ENCODE measurements at places on chromosomes 12 and 14.

GRCh38 chr12:26009593-26009992 lies 51.1 kb downstream of the RASSF8 start:
- no peak for DNase-seq

- no peak for DNase-seq
These were observed 10.2 kb upstream of the GPX2 start for GRCh38 chr14:64952598-64953309.

GRCh38 chr12:93741659-93742109 lies 64.5 kb downstream of the CRADD start:
- no peak for DNase-seq

- no peak for DNase-seq
These were observed 399.8 kb downstream of the RGS6 start for GRCh38 chr14:72332046-72332445.

- no peak for DNase-seq
These were observed 47.8 kb upstream of the MYF6 start for GRCh38 chr12:80659512-80660063.

- no peak for DNase-seq
These were observed 6.1 kb upstream of the GPRC5A start for GRCh38 chr12:12885096-12885792.

DNA sequence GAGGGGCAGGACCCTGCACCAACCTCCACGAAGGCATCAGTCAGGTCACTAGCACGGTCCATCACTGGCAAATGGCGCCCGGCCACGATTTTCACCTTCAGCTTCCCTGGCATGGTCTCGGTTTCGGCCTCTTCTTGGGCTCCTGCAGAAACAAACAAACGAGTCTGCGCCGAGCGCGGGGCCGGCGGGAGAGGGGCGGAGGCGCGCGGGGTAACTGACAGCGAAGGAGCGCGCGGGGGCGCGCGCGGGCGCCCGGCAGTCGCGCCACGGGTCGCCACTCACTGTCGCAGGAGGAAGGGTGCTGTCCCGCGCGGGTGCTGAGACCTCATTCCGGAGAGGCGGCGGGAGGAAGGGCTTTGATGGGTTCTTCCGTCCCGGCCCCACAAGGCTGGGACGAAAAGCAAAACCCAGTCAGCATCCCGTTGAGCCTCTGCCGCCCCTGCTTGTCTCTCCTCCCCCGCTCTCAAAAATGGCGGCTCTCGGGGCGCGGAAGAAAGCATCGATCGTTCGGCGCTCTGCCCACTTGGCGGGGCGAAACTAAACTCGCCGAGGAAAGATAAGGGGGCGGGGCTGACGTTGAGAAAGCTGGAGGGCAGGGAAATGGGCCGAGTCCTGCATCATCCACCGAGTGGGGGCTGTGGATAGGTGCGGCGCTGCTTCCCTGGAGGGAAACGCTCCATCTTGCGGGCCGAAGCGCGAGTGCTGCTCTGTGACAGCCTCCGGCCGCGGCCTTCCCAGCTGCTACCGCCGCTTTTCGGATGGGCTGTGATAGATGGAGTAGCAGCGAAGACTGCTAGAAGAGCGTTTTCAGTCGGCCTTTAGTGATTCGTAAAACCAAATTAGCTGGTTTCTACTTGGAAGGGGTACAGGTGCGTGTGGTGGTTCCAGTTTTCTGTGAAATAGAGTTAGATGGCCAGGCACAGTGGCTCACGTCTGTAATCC lies at the start of gene C2CD5:
Gene C2CD5, minus strand, starts transcription at position 505 of the 942 bp plus-strand sequence. Its CDS starts 392 bp downstream, at position 113.
- no peak for DNase-seq

- no peak for DNase-seq
These were observed 10.7 kb downstream of the ARID4A start for GRCh38 chr14:58309086-58309485.

DNA sequence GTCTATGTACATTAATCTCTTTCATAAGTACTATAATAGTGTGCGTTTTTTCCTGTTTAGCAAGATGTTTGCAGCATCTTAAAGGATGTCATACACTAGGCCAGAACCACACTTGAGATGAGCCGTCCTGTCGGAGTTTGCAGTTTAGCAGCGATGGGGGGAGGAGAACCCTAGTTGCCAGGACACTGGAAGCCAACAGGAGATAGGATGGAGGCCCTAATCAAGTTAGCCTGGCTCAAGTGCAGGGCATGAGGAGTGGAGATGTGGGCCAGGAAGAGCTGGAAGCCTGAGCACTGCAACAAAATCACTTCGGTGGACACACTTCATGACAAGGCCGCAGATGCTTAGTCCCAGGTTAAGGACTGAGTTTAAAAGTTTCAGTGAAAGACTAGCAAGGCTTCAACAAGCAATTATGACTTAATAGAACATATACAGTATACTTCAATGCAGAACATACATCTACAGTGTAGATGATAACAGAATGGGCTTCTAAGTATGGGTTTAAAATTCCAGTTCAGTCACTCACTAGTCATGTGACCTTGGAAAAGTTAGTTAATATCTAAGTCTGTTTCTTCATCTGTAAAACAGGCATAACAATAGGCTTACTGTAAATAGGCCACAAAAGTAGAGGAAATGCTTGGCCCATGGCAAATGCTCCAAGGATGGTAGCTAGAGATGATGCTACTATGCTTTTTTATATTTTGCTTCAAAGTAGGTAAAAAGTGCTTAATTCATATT lies 77.1 kb downstream of the PTPN21 start:
- no peak for DNase-seq

GRCh38 chr12:79927772-79928474 lies 7.0 kb downstream of the PPP1R12A start:
- DNase-seq: no peak

DNA sequence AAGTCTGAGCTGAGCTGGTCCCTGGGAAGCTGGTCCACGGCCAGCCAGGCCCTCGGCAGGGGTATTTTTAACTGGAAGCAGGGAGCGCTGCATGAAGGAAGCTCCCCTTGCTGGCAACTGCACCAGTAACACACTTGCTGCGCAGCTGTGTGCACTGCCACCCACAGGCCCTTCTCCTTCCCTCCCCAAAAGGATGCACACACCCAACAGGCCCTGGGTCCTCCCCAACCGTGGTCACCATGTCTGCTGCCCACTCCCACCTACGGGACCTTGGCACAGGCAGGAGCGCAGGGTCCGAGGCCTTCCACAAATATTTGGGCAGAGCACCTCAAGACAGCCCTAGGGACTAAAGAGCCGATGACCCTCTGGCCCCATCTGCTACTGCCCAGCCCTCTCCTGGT lies 157.0 kb upstream of the PRMT8 start:
- no peak for DNase-seq

DNA sequence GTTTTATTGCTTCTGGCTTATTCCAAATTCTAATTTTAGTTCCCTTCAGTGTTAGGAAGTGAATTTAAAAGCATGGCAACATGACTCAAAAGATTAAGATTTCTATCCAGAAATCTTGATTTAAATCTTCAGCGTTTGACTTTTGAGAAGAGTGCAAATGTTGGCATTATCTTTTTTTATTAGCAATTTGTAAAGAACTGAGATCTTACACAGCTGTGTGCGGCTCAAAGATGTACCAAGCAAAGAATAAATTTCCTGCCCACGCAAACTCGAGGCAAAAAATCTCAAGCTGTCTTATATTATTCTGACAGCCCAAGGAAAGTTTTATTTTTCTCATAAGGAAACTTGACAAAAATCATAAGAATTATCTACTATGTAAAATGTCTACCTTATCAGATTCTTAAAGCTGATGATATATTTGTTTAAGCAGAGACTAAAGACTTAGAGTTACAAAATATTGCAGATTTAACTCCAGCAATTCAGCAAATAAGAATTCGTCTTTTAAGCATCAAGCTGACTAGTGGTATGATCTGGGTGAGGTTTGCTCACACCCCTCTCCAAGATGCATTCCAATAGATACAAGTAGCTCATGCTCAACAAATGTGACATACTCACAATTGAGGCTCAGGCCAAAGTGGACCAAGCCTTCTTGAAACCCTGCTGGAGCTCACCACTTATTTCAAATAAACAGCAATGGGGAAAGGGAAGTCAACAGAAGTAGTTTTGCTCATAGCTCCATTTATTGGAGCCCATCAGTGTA lies 47.4 kb upstream of the POC1B start:
- DNase-seq: no peak

DNA sequence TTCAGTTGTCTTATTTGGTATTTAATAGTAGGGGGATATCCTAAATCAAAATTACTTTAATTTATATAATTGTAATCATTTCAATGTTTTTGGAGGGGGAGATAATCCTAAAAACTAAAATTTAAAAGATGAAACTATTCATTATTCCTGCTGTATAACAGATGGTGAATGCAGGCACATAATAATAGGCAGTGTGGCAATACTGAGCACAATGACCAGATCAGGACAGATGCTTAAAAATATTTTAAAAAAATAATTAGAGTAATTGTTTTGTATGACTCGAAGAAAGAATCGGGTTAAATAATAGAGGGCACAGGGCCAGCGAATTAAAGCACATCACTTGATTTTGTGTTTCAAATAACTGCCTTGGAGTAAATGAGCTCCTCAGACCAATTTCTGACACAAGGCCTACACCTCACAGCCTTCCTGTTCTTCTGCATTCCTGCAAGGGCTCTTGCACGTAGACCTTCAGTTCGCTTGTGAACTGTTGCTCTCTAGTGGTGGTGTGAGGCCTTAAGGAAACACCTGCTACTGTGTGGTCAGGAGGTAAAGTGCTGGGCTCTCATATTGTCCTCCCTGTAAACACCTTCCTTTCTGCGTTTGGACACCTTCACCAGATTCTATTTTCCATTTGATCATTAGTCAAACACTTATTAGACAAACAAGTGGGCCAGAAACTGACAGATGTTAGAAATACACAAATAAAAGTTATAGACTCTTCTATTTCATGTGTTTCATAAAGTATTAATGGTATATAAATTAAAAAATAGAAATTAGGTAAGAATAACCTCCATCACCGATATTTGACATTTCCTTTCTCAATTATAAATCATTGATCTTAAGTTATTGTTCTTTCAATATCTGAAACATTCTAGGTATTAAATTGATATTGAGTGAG lies 29.3 kb upstream of the KLRF1 start:
- no peak for DNase-seq

DNA sequence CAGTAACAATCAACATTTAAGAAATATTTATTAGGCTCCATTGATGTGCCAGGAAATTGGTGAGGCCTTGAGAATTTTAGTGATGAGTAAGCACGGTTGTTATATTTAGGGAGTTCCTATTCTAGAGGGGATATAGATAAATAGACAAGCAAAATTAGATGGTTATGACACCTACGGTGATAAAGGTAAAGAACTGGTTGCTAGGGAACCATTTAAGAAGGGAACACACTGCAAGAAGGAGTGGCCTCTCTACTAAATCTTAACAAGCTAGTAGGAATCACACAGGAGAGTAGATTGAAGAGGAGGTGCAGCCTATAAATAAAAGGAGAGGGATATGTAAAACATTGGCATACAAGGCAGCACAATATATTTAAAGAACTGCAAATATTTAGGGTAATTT lies 155.2 kb downstream of the LRIG3 start:
- DNase-seq: no peak

DNA sequence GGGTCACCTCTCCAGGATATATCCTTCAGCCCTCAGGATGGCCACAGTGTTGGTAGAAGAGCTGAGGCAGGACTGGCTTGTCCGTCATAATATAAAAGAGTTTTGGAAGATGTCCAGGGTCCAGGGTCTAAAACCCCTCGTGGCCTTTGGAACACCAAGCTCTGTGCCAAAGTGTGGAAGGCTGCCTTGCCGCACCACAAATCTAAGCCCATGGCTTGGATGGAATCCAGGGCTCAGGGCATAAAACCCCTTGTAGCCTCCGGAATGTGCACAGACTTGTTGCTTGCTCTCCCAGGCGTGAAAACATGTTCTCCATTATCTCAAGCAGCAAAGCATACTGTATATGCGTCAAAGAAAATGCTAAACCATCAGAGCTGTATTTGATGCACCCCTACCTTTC lies 46.7 kb downstream of the TNFAIP2 start:
- no peak for DNase-seq

- no peak for DNase-seq
These were observed 471.2 kb downstream of the ATP23 start for GRCh38 chr12:58412461-58413060.

DNA sequence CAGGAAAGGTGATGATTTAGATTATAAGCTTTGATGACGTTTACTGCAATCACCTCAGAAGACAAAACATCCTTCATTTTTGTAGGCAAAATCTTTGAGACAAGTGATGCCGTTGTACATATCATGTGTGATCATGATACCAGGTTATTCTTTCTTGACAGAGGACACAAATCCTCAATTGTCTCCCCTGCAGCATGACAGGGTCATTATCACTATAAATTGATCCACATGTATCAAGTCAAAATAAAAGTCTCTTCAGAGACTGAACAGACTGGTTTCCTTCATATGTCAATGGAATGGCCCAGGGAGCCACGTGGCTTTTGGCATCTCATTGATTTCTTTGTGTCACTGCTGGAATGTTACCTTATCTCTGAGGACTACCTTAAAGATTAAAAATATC lies 995.7 kb downstream of the FLRT2 start:
- DNase-seq: no peak

DNA sequence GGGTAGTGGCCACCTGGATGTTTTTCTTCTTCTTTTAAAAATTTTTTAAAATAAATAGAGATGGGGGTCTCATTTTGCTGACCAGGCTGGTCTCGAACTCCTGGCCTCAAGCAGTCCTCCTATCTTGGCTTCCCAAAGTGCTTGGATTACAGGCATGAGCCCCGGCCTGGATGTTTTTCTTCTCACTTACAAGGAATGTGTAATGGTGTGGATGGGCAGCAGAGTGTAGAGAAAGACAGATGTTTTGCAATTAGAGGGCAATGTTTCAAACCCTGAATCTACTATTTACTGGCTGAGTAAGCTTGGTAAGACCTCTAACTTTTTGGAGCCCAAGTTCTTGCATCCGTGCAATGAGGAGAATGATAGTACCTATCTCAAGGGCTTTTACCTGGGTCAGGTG lies 48.1 kb downstream of the ADCK1 start:
- DNase-seq: no peak

DNA sequence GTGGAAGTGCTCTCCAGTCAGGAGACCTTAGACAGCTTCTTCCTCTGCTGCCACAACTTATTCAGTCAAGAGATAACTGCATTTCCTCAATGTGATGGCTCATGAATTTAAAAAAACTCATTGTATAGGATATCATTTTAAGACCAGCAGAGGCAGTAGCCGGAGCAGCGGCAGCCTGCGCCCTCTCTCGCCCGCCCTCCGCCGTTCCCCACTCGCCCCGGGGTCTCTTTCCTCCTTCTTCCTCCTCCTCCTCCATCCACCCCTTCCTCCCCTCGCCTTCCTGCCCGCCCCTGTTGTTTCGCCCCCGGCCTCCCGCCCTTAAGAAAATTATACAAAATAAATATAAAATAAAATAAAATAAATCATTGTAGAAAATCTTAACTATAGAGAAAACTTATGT lies 687.6 kb downstream of the FLRT2 start:
- no peak for DNase-seq

DNA sequence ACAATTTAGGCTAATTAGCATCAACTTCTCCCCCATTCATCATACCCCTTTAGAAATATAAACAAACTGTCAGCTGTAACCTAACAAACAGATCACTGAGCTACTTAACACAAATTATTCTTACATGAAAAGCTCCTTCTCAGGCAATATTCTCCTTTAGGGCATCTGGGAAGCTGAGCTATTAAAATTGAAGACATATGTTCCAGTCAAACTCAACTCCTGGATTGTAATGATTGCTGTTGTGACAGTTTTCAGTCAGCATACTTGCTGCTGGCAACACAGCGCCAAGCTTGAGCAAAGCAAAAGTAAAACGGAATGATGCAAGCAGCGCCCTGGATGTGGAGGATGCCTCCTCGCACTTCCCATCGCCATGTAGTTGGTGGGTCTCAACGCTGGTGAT lies 82.4 kb downstream of the SLC25A21 start:
- DNase-seq: no peak

GRCh38 chr12:121668750-121669520 lies 519 bp downstream of the MORN3 start:
- DNase-seq: no peak
